Cerebellar nuclear complex (tissue), 1 donor: ENCODE measurements at places on chromosomes 6 and 20.

DNA sequence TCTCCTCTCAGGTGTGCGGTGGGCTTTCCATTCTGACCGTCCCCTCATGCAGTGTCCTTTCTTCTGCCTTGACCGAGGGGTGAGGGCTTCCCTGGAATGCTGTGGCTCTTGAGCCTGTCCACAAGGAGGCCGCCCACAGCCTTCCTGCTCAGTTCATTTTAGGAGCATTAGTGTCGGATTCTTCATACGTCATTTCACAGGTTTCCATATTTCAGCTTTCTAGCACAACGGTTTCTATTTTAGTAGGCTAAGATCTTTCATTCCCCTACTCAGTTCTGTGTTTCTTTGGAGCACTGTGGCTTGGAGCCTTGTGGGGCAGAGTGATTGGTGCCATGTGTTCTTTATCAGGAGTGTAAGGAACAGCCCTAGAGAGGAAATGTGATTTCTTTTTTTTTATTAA is 5.5 kb downstream of the PPP1R3G start:
- DNase-seq = no peak

- DNase-seq = no peak
These were observed 24.5 kb downstream of the PLCB4 start for GRCh38 chr20:9093218-9093957.

- no peak for DNase-seq
These were observed 87.8 kb downstream of the RFPL4B start for GRCh38 chr6:112434896-112435435.

GRCh38 chr20:53001498-53002301 is 29.5 kb downstream of the TSHZ2 start:
- DNase-seq = no peak

- no peak for DNase-seq
These were observed 77.7 kb upstream of the ZNF217 start for GRCh38 chr20:53671370-53671769.

- DNase-seq = no peak
These were observed 168.4 kb downstream of the DOK5 start for GRCh38 chr20:54643761-54644160.

DNA sequence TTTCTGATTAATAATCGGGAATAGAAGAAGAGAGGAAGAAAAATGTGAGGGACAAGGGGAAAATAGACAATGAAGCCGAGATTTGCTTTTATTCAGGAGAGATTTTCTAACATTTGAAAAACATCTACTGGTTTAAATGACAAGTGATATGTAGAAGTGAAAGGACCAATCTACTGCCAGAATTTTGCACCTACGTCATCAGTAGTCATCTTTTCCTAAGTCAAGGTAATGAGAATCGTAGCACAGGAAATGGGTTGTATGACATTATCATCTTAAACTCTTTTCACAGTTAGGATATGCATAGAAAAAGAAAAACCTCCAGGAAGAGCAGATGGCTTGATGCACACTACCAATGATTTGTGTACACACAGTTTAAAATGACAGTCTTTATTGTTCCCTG is 45.3 kb upstream of the RAB32 start:
- DNase-seq = no peak

GRCh38 chr6:153831350-153832078 is 207.5 kb upstream of the OPRM1 start:
- DNase-seq = no peak

DNA sequence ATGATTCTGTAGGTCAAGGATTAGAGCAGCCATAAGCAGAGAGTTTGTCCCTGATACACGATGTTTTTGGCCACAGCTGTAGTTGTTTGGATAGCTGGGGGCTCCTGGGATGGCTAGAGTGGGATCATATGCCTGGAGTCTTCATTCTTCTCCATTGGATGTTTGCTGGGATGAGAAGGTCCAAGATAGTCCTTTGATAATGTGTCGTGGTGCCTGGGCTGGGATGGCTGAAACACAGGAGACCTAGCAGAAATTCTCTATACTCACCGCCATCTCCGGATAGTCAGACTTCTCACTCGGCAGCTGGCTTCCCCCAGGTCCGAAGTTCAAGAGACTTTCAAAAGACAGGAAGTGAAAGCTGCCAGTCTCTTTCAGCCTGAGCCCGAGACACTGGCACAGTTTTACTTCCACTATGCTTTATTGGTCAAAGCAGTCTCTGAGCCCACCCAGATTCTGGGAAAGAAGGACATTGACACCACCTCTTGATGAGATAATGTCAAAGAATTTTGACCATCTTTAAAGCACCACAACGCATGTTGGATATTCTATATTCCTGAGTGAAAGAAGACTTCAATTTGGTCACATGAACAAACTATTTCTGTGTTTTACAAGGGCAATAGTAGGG is 16.0 kb downstream of the MARCKS start:
- DNase-seq = no peak

DNA sequence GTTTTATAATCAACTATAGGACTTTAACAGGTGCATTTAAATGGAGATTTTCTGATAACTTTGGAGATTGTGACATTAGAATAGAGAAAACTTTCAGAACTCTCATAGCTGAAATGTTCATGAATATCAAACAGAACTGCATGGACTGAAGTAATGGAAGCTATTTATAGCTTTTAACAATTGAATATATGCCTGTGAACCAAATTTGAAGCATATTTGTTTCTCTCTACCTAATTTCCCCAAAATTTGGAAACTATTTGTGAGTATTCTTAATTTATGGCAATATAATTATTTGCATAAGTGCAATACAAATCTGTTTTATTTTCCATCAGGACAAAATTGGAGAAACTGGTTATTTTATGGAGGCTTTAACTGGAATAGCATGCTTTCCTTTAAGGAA is 96.6 kb downstream of the PLG start:
- DNase-seq = no peak

- no peak for DNase-seq
These were observed 158.7 kb upstream of the JARID2 start for GRCh38 chr6:15087186-15087589.

DNA sequence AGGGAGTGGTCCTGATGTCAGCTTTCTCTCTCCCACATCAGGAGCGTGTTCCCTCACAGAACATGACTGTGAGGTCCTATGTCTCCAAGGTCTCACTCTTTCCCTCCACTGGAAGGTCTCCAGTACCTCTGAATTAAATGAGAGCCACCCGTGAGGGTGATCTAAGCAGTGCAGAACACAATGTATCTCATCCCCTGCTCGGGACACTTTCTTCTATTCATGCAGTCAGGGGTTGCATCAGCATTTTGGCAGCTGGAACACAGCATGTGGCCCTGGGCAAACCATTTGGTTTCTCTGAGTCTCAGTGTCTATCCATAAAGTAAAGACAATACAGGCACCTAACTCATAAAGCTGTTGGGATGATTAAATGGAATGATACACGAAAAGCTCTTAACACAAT is 34.2 kb downstream of the MAFB start:
- DNase-seq = no peak

- DNase-seq = no peak
These were observed 65.2 kb downstream of the HFE start for GRCh38 chr6:26152226-26153101.

- no peak for DNase-seq
These were observed 1.2 kb downstream of the MTCH1 start for GRCh38 chr6:36984581-36985416.

- DNase-seq = no peak
These were observed 310.2 kb upstream of the AGPAT4 start for GRCh38 chr6:161584051-161584450.

GRCh38 chr6:132354517-132355167 is 46.6 kb downstream of the MOXD1 start:
- no peak for DNase-seq

DNA sequence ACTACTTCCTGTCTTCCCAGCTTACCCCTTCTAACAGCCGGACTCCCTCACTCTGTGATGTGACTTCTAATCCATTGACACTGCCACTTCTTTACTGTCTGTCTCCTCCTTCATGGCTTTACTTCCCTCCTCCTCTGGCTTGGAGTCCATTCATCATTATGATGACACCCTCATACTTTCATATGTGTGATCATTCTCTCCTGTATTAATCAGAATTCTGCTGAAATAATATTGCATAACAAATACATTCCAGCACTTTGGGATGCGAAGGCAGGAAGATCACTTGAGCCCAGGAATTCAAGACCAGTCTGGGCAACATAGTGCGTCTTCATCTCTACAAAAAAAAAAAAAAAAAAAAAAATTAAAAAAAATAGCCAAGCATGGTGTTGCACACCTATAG is 147.9 kb upstream of the BTBD3 start:
- DNase-seq = no peak

GRCh38 chr20:63066506-63067265 is 59.9 kb upstream of the BHLHE23 start:
- DNase-seq = no peak

DNA sequence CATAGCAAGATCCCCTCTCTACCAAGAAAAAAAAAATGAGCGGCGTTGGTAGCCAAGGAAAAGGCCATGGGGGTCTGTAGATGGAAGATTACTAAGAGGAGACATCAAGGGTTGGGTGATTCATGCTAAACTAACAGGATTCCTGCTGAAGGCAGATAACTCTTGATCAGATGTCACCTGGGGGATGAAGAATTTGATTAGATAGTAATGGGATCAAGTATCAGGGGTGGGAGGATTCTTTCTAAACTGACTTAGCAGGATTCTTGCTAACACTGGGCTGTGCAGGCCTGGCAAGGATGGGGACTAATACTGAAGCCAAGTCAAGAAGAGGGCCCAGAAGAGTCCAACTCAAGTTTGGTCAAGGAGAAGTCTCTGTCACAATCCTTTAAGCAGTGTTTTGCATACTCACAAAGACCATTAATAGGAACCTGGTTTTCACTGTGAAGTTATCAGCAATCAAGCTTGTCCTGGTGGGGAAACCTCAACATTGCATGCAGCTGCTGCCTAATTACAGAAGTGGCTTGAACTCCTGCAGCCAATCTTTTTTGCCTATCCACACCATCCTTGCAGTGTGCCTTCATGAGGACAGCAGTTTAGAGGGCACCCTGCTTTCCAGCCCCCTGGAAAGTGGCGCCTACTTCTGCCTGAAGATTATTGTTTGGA is 61.3 kb downstream of the ANKRD6 start:
- DNase-seq = no peak

- DNase-seq = no peak
These were observed 117.6 kb upstream of the CCN2 start for GRCh38 chr6:132068766-132069165.

DNA sequence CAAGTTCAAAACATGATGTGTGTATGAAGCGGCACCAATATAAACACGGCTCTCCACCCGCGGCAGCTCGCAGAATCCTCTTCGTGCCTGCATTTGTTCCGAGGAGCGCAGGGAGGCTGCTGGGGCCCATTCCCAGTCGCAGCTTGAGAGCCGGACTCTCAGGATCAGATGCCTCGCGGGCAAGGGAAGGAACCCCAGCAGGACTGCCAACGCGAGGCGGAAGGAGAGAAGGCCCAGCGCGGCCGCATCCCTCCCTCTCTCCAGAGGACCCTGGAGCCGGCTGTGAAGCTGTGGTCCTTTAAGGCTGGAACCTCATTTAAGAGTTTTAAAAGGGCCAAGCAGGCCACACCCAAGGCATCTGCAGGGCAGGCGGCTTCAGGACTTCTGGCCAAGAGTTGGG is 44.2 kb upstream of the ZBP1 start:
- no peak for DNase-seq

DNA sequence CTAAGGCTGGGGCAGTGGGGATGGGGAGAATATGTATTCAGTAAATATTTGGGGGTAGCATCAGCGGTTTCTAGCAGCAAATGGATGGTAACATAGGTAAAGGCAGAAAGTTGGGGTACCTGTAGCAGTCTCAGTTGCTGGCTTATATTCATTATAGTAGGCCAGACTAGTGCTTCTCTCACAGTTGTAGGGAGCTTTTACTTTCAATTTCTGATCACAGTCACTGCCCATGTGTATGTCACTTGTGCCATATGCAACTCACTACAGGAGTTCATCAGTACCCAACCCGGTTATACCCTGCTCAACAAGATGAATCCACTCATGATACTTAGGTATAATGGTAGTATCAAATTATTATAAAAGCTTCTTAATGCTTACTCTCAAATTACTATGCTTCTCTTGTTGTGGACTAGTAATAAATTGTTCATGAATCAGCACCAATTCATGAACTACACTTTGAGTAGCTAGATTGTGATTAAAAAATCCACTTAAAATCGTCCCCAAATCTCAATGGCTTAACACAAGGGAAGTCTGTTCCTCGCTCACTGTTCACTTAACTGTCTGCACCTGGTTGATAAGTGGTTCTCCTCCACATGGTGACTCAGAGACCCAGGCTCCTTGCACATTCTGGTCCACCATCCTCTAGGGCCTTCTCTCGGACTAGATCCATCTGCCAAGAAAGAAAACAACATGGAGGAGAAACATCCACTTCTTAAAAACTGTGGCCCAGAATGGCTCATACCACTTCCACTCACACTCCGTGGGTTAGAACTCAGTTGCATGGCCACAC is 31.3 kb upstream of the MYLIP start:
- no peak for DNase-seq

- no peak for DNase-seq
These were observed 105.0 kb upstream of the QKI start for GRCh38 chr6:163309491-163310026.

GRCh38 chr6:72733045-72733444 is 111.2 kb downstream of the KCNQ5 start:
- DNase-seq = no peak
